CD4-positive, alpha-beta T cell treated with Interleukin-12 subunit alpha and Interleukin-12 subunit beta, for 1 hour (primary cell): ENCODE measurements at places on chromosomes 4 and X.
A peak's percentile ranks its signal among the peaks of the same experiment; 100 is the strongest.

DNA sequence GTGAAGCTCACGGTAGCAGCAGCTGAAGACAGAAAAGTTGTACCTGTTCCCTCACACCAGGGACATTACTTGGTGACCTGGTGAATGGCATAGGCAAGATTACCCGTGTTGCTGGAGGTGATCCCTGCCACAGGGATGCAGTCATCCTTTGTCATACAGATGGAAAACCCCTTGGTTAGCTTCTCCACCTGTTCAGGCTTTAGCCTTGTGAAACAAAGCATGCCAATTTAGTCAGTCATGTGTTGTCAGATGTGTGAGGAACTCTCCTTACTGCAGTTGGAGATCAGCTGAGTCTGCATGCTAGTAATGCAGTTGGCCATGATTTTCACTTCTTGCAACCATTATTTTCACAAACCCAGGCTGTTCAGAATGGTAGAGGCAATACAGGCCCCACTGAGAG lies 41.0 kb downstream of the AMELX start:
- DNase-seq, result no peak

- no peak for DNase-seq
Measured at GRCh38 chr4:156378033-156378665, 424.5 kb upstream of the CTSO start.

GRCh38 chr4:71009890-71010588 lies 16.6 kb downstream of the DCK start:
- DNase-seq, result peak; percentile 42

- DNase-seq, result no peak
Measured at GRCh38 chrX:44456685-44457084, 86.0 kb downstream of the FUNDC1 start.

- no peak for DNase-seq
Measured at GRCh38 chr4:138405934-138406567, 163.9 kb upstream of the SLC7A11 start.
